ENCODE measurements at places on chromosomes 3 and 15.

DNA sequence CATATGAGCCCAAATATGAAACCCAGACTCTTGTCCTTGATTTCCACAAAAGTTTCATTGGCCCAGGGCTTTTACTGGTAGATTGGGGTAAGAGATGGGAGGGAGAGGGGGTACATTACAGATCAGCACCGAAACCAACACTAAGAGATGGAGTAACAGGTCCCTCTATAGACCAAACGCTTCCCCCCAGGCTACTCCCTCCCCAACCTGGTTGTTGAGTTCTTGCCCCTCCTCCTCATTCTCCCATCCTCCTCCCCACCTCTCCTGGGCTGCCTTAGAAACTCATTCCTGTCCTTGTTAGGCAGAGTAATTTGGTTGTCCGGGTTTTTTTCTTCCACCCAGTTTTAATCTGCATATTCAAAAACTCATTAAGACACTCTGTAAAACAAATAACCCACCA, 74.1 kb downstream of the MESD start:
- no peak for DNase-seq

- DNase-seq: no peak
Observed at GRCh38 chr3:35336601-35337000, 302.7 kb upstream of the ARPP21 start.

- DNase-seq: no peak
Observed at GRCh38 chr3:108863799-108864135, 41.2 kb downstream of the TRAT1 start.

DNA sequence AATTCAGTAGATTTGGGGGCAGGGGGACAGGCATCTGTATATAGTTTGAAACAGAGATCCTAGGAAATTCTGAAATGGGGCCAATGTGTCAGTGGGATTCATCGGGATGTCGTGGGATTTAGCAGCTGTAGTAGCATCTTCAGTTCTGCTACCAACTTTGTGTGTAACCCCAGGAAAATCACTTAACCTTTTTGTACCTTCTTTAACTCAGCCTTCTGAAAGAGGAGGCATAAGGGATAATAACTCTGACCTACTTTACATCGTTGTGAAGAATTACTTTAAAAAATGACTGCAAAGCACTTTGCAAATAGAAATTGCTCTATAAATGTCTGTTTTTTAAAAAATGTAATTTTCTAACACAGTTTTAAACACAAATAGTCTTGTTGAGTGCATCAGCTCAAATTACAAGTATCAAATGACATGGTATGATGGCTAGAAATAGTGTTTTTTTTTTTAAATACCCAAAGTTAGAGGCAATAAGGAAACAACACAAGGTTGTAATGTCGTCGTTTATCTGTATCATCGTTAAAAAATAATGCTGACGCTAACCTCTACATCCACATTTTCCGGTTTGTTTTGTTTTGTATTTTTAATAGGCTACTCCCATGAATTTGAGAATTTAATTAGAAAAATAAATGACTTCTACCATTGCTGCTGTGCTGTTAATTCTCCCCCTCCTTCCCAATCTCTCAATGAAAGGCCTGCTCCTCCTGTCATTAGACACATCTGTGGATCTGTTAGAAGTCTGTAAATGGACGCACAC, 338.5 kb downstream of the PTPRG start:
- DNase-seq: peak; percentile 30

- DNase-seq: no peak
Observed at GRCh38 chr3:36416599-36416998, 36.3 kb downstream of the STAC start.

GRCh38 chr15:58459045-58459444, 27.3 kb downstream of the LIPC start:
- no peak for DNase-seq

DNA sequence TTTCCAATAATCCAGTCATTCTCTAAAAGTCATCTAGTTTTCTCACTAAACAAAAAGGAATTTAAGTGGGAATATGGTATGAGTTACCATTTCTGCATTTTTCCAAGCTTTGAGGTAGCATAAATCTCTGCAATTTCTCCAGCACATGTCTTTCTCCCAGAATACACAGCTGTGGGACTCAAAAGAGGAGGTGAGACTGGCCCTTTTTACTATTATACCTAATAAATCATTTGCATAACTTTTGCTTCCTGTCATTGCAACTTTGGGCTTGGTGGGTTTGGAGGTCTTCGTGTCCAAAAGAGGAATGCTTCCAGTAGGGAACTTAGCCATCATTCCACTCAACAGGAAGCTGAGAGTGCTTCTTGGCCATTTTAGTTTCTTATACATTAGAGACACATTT, 94.8 kb downstream of the FMN1 start:
- DNase-seq: no peak

DNA sequence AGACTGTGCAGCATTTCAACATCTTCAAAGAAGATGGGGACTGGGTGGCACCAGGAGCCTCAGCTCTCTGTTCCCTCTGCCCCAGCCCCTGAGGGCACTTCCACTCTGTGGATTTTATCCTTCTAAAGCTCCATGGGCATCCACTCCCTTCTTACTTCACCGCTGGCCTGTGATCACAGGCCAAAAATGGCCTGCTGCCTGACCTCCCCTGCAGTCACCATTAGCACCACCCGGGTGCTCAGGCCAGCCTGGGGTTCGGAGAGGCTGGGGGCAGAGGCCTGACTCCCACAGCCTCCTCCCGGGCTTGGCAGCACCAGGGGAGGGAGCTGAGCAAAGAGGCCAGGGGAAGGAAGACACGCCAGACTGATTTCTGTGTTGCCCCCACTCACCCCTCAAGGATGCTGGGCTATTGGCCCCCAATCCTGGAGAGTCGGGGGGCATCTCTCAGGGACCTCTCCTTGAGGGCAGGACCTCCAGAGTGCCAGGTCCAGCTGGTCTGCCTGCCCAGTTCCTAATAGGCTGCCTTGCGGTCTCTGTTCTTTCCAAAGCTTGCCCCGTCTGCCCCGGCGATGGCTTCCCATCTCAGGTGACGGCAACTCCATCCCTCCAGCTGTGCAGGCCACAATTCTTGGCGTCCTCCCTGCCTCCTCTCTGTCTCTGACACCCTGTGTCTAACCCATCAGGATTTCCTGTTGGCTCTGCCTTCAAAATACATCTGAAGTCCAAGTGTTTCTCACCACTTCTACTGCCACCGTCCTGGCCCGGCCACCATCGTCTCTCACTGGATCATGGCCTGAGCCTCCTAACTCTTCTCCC, 67.1 kb downstream of the EXOG start:
- DNase-seq: no peak

GRCh38 chr3:187765342-187765741, 20.1 kb upstream of the BCL6 start:
- no peak for DNase-seq

- no peak for DNase-seq
Observed at GRCh38 chr15:100092034-100092433, 249.7 kb downstream of the ADAMTS17 start.

GRCh38 chr3:50364573-50365079, 5.3 kb upstream of the TMEM115 start:
- no peak for DNase-seq

GRCh38 chr3:27644941-27645340, 77.2 kb downstream of the EOMES start:
- DNase-seq: no peak

DNA sequence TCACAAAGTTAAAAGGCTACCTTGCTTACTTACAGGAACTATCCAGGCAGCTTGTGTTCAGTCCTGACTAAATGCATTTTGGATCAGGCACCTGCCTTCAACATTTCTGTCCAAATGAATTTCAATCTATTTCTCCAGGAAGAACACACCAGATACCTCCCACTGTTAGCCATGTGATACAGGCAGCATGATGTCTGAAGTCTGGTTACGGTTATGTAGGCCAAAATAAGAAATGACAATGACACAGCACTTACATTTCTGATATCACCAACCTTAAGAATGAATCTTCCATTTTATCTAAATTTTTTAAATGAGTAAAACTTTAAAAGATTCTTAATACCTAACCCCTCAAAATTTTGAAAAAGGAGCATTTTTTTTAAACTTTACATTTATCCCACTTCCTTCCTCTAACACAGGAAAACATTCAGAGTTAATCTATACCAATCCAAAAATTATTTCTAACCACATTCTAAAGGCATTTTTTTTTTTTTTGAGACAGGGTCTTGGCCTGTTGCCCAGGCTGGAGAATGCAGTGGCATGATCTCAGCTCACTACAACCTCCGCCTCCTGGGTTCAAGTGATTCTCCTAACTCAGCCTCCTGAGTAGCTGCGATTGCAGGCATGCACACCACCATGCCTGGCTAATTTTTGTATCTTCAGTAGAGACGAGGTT, at the start of gene MAP4:
Gene MAP4, minus strand, starts transcription at position 116 of the 673 bp plus-strand sequence. CDS start 17,556 bp downstream, outside the sequence.
- DNase-seq: no peak

GRCh38 chr15:100939791-100940190, 20.6 kb downstream of the LRRK1 start:
- DNase-seq: no peak

GRCh38 chr3:190847436-190847835, 15.1 kb downstream of the GMNC start:
- no peak for DNase-seq

- no peak for DNase-seq
Observed at GRCh38 chr15:20295238-20295811, 246.3 kb downstream of the GOLGA6L6 start.

DNA sequence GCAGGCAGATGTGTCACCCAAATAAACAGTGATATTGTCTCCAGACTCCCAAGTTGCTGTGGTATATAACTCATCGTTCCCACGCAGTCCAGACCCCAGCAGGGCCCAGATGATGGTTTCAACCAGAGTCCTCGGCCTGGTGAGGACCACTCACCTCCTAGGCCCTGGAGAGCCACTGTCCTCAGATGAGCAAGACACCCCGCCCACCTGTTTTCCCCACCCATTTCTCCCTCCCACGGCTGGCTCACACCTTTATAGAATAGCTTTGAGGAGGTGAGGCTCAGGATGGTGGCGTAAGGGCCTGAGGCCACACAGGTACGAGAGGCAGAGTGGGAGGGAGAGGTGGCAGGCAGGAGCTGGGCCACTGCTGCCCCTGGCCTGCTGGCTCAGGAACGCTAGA, 7.5 kb downstream of the MESP1 start:
- DNase-seq: no peak

- no peak for DNase-seq
Observed at GRCh38 chr3:169455472-169455871, 208.0 kb downstream of the MECOM start.

DNA sequence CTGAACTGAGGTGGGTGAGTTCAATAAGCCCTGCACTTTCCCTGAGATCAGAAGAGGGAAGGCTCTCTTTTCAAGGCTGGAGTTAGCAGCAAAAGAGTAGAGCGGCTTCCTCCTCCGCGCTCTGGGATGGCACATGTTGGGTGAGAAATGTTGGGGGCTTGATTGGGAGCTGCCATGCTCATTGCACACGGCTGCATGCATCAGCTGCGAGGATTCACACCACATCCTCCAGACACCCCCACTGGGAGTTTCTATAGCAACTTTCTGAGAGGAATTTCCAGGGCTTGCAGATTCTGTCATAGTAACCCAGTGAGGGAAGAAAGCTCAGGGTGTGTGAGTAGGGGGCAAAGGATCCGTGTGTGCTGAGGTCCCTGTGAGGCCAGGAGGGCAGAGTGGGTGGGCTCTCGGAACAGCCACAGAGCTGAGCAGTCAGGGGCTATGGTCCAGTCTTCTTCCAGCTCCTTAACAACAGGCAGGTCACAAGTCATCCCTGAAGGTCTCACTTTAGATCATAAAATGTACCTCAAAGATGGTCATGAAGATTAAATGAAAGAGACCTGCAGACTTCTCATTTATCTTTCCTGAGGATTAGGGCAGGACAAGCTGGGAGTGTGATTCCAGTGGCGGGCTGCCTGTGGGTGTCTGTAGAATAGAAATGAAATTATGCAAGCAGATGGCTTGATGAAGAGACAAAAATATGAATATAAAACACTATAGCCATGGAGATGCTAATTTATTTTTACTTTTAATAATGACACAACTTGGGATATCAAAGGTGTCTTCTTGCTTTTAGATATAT, 75.7 kb upstream of the CHRNA7 start:
- no peak for DNase-seq

DNA sequence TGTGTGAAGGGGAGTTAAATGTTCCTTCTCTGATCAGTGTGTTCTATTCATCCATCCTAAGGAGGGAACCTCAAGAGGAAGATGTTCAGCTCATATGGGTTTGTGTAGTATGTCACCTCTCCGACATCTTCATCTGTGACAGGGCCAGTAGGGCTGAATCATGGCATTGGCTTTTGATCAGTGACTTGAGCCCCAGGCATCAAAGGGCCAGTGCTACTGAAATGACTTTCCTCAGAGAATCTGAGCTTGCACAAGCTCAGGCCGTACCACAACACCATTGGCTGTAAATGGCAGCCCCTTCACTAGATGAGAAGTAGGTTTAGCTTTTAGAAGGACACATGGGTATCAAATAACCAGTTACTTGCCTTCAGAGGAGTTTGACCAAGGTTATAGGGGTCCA, 183.2 kb upstream of the NR2E3 start:
- DNase-seq: no peak

GRCh38 chr15:50150349-50150748, 31.3 kb upstream of the ATP8B4 start:
- no peak for DNase-seq

DNA sequence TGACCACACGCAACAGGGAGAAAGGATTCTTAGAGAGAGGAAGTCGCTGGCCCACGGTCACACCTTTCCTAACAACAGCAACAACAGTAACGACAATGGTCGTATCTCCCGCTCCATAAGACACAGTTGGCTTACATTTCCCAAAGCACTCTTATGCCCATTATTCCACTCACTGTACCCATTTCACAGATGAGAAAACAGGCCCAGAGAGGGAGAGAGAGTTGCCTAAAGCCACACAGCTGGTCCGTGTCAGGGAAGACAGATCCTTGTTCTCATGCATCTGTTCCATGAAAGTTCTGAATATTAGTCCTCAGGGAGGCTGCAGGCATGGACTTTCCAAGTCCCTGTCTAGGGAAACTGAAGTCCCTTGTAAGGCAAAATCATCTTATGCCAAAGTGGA, 42.0 kb upstream of the ATP2B2 start:
- DNase-seq: no peak

DNA sequence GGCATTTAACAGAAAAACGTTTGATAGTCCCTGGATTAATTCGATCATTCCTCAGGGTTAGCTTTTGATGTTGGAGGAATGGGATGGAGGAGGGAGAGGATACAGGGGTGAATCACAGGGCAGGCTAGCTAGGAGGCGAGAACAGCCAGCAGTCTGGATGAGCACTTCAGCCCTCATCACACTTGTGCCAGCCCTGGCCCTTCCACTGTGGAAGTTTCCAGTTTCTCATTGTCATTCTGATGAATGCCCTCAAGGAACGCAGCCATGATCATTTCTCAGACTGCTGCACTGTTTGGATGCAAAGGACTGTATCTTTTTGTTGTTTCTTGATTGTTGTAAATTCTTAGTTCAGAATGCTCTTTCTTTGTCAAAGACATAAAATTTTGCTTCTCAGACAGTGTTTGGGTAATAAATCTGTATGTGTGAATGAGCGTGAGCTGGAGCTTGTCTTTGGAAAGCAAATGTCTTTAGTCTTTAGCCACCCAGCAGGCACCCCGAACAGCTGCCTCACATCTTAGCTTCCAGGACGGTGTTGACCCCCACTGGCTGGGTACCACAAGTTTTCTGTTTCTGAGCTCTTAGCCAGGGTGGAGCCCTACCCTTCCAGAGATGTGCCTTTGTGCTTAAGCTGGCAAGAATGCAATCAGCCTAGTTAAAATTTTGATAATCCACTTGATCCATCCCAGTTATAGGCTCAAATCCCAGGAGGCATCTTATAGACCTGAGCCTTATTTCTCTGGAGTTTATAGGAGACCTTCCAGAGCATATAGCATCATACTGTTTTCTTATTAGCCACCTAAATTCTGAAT, 121.1 kb downstream of the PDCD6IP start:
- no peak for DNase-seq
